ENCODE measurements at places on chromosomes 5 and 9. TPM values are rescaled to one million over a fixed set of nuclear protein-coding genes. Genes with fewer than 3 reads are reported as not detected.

Gene SAXO1
- total RNA-seq, result not detected

DNA sequence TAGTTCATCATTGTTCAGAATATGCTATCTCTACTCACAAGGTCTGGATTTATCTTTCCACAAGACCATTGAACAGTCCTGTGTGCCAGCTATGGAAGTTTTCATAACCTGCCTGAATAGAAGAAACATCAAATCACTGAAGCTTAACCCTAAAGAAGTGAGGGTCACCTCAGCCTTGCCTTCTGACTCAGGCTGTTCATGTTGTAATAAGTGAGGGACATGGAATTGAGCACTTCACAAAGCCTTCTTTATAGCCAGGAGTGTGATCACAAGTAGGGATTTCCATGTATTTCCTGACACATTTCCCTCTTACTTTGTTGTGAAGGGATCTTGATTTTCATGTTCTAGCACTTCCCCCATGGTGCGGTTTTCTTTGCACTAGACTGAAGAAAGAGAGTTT is 577.5 kb upstream of the WWC1 start:
- no peaks in the 10 kb centered on the region for H3K4me1 ChIP-seq
- no peak overlapping the region for H3K4me3 ChIP-seq
- no peaks in the 10 kb centered on the region for H3K36me3 ChIP-seq

DNA sequence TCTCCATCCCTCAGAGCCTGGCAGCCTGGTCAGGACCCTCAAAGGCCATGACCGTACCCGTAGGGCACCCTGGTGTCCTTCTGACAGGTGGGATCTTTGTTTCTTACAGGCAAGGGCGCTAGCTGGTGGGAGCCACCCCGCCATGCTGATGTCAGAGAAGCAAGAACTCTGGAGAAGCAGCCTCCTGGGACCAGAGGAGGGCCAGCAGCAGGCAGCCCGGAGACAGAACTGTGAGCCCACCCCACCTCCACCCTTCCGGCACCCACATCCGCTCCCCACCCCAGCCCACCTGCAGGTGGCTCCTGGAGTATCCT is 42.2 kb upstream of the IL17B start:
- peaks cover 20% of the 10 kb centered on the region for H3K4me1 ChIP-seq
- H3K27me3 ChIP-seq, result no peaks in the 10 kb centered on the region
- no peak overlapping the region for H3K4me3 ChIP-seq
- no peaks in the 10 kb centered on the region for H3K36me3 ChIP-seq

- H3K27ac ChIP-seq, result no peak overlapping the region
- H3K36me3 ChIP-seq, result peaks cover 2% of the 10 kb centered on the region
- H3K4me3 ChIP-seq, result no peak overlapping the region
- peaks cover 3% of the 10 kb centered on the region for H3K4me1 ChIP-seq
- H3K27me3 ChIP-seq, result no peaks in the 10 kb centered on the region
Observed at GRCh38 chr9:123883634-123884033, 46.3 kb downstream of the DENND1A start.

Gene PLPPR1
- total RNA-seq, result not detected

DNA sequence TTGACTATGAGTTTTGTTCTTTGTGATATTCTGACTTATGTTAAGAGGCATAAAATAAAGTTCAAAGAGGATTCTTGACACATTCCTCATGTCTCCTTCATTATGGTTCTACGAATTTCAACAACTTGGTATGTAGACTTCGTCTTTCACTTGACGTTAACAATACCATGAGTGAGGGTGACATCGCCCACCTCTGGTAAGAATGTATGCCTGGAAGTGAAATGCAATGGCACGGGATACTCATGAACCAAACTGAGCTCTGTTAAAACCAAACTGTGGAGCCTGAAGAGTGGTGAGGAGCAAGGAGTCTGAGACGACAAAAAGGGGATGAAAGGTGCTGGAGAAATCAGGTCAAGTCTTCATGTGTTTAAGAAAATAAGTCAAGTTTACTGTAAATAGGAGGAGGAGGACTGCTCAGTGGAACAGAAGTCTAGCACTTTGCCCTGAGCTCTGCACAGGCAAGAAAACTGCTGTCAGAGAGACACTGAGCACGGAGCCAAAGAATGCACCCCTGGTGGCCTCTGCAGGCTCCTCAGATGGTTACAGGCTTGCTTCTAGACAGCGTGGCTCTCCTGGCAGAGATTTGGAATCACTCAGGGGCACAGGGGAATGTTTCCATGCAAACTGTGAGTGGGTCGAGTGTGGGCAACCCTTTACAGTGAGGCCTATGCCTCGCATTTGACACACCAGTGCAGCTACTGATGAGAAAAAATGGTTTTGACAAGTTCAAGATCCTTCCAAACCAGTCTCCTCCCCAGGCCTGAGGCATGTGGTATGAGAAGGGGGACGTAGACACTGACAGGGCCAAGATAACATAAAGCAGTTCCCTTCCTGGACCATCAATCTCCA is 470.1 kb downstream of the IRX1 start:
- no peaks in the 10 kb centered on the region for H3K4me1 ChIP-seq
- H3K27ac ChIP-seq, result no peak overlapping the region
- no peaks in the 10 kb centered on the region for H3K27me3 ChIP-seq
- no peak overlapping the region for H3K4me3 ChIP-seq
- no peak for DNase-seq

GRCh38 chr9:82127465-82127864 is 138.9 kb downstream of the SPATA31D1 start:
- H3K4me3 ChIP-seq, result no peak overlapping the region
- H3K27ac ChIP-seq, result no peak overlapping the region
- no peaks in the 10 kb centered on the region for H3K4me1 ChIP-seq
- H3K36me3 ChIP-seq, result no peaks in the 10 kb centered on the region

Gene ARHGEF28
- total RNA-seq, result 0.07 TPM

Gene OTULIN
- 34.7 TPM for total RNA-seq

GRCh38 chr9:109478051-109478563 is 20.0 kb downstream of the PTPN3 start:
- no peak for DNase-seq
- H3K27ac ChIP-seq, result no peak overlapping the region
- H3K36me3 ChIP-seq, result no peaks in the 10 kb centered on the region
- peaks cover 36% of the 10 kb centered on the region for H3K27me3 ChIP-seq
- H3K4me3 ChIP-seq, result no peak overlapping the region
- H3K4me1 ChIP-seq, result no peaks in the 10 kb centered on the region

Gene SLCO6A1
- total RNA-seq, result not detected

DNA sequence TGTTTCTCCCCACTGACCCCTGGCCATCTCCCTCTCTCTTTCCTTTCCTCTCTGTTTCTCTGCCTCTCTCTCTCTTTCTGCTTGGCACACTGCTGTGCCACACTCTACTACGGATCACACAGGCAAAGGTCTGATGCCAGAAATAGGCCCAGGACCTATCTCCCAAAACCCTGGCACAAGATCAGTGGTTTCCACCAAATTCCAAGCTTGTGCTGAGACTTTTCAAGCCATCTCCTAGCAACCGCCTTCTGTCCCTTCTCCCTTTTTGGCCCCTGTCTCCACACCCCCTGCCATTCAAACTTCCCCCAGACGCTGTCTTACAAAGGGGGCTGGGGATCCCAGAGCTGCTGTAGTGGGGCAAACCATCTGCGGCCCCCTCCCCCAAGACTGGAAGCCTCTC is 38.5 kb upstream of the RARS1 start:
- no peaks in the 10 kb centered on the region for H3K4me1 ChIP-seq
- peaks cover 31% of the 10 kb centered on the region for H3K27me3 ChIP-seq
- H3K4me3 ChIP-seq, result no peak overlapping the region
- H3K27ac ChIP-seq, result no peak overlapping the region
- no peaks in the 10 kb centered on the region for H3K36me3 ChIP-seq
- DNase-seq, result no peak

DNA sequence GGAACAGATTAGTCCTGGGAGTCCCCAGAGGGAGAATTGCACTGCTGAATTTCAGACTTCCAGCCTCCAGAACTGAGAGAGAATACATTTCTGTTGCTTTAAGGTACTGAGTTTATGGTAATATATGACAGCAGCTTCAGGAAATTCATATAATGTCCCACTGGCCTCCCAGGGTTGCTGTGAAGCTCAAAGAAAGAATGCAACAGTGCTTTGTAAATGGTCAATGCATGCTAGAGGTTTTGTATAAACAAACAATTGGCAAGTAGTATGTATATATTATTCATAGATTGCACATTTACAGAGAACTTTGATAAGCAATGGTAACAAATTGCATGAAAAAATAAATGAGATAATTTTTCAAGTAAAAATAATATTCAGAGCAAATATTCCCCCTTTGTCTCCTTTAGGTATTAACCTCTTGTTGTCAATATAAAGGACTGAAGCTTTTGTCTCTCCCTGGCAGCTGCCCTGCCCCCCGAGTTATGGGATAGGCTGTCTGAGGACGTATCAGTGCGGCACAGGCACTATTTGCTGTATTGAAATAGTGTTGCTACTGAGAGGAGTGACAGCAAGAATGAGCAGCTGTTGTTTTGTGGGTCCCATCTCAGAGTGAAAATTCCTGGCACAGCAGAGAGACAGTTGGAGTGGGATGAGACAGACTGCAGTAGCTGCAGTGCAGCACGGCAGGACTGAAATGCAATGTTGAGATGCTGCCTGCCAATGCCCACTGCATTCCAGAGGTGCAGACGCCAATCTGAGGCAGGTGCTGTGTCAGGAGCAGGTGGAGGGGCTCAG is 194.2 kb upstream of the GLRA1 start:
- no peaks in the 10 kb centered on the region for H3K27me3 ChIP-seq
- H3K4me3 ChIP-seq, result no peak overlapping the region
- no peaks in the 10 kb centered on the region for H3K36me3 ChIP-seq
- no peak overlapping the region for H3K27ac ChIP-seq

Gene TNFSF15
- total RNA-seq, result not detected

DNA sequence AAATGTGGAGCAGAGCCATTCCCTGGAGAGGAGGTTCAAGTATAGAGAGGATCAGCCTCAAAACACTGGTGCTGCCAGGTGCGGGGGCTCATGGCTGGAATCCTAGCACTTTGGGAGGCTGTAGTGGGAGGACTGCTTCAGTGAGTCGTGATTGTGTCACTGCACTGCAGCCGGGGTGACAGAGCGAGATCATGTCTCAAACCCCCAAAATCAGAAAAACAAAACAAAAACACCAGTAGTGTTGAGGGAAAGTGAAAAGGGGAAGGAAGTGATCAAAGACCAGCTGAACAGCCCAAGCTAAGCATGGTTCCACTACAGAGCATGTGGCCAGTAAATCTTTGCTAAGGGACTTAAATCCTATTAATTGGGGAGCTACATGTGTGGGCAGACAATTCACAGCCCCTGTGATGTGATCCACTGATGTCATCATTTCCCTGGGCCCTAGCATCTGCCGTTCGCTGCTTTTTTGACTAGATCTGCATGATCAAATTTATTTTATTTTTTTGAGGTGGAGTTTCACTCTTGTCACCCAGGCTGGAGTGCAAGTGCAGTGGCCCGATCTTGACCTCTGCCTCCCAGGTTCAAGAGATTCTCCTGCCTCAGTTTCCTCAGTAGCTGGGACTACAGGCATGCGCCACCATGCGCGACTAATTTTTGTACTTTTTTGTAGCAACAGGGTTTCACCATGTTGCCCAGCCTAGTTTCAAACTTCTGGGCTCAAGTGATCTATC is 2.7 kb upstream of the PCBD2 start:
- no peak overlapping the region for H3K4me3 ChIP-seq
- H3K27ac ChIP-seq, result no peak overlapping the region
- H3K4me1 ChIP-seq, result peaks cover 2% of the 10 kb centered on the region
- no peaks in the 10 kb centered on the region for H3K27me3 ChIP-seq
- no peak for DNase-seq

All from K562 (cell line).